ENCODE measurements at places on chromosomes 6 and 20.

DNA sequence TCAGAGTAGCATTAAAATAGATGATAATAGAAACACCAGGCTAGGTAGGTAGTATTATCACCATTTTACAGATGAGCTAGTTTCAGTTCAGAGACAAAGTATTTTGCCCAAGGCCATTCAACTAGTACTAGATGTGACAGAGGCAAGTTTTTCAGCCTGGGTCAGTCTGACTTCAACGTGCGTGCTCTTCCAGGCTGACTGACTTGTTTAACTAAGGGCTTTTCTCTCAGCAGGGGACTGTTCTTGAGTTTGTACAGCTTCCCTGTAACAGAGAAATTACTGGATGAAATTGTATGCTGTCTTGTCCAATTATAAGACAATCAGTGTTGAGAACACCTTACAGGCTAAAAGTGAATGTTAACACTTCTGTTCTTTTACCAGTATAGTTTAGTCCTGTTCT lies 333.5 kb upstream of the MAN1A1 start:
- DNase-seq = no peak

DNA sequence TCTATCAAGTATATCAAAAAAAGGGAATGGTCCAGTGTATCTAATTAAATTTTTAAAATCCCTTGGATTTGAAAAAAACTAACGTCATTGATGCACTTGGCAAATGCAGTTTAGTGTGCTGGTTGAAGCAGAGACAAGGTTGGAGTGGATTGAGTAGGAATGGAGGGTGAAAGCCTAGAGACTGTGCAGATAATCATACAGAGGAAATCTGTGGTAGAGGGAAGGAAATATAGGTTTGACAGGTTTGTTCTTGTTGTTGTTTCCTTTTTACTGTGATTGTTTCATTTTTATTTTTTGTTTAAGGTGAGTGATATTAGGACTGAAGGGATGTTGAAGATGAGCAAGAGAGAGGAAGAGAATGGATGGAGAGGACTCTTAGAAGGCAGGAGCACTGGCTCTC lies 29.0 kb upstream of the L3MBTL3 start:
- no peak for DNase-seq

DNA sequence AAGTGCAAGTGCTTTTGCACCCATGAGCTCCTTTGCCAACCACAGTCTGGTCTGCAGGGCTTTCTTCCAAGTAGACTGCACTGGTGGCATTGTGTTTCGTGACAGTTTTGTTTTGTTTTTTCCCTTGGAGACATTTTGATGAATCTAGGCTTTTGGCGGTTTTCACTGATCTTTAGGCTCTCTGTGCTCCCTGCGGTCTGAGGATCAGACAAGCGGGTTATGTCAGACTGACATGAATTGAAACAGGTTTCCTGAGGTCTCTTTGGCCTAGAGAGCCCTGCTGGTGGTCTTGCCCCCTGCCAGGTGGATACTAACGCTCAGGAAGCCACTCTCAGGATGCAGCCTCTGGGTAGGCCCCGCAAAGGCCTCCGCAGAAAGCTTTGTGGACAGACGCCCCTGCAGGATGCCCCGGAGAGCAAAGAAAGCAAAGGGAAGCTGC lies 555.4 kb upstream of the AGPAT4 start:
- no peak for DNase-seq

DNA sequence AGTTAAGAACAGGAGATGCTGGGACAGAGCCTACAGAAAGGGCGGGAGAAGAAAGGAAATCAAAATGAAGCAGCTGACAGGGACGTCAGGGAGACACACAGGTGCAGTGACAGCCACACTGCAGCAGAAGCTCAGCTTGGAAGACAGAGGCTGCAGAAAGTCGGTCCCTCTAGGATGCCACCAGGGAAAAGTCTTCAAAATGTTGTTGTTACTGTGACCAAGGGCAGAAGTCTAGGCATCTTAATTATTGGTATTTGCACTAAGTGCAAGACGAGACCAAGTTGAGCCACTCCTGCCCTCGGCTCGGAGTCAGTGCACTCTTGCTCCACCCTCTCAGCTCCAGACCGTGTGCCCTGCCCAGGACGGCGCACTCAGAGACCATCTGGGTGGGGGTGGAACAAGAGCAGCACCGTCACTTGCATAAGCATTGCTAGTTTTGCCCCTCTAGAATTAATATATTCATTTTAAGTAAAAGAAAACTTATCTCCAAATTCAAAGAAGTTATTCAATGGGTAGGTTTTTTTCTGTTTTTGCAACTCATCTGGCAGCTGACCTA lies 2.6 kb downstream of the PRR18 start:
- no peak for DNase-seq

DNA sequence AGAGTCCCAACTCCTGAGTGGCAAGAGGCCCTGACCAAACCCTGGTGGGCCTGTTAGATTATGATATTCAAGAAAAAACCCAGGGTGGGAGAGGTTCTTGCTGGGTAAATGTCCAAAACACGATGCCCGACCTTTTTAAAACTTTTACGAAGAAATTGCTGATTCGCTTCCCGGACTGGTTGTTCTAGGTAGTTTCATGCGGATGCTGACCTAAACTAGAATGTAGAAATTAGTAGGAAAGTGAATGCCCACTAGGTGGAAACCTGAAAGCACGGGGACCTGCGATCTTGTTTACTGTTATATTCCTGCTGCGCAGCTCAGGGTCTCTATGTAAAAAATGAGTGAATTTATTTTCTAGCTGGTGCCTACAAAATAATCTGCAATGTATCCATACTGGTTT lies 2.3 kb downstream of the RAE1 start:
- DNase-seq = no peak

GRCh38 chr6:40960742-40961430 lies 78.1 kb downstream of the UNC5CL start:
- DNase-seq = no peak

DNA sequence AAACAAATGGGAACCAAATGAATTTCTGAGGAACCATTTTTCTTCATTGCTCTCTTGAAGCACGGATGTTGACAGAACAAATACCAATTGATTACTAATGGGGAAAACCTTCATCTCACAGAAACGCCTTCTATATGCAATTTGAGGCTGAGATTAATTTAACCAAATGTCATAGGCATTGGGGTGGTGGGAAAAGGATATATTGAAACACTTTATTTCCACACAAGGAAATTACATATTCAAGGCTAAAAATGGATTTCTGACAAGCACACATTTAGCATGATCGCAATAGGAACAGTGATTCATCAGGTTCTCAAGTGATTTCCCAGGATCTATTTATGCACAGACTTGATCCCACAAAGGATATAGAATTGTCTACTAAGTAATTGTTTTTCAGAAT lies 88.9 kb downstream of the COL12A1 start:
- DNase-seq = no peak

GRCh38 chr6:136646377-136646776 lies 96.2 kb upstream of the MAP7 start:
- DNase-seq = peak; percentile 37
